ENCODE measurements at places on chromosomes 11 and 22.
A peak's percentile ranks its signal among the peaks of the same experiment; 100 is the strongest.

GRCh38 chr11:113192121-113192925 is 122.1 kb upstream of the TTC12 start:
- no peak for DNase-seq

GRCh38 chr22:28021998-28022660 is 103.1 kb upstream of the PITPNB start:
- no peak for DNase-seq

GRCh38 chr22:25754527-25755202 is 12.7 kb downstream of the MYO18B start:
- DNase-seq = no peak

GRCh38 chr11:134231958-134232659 is 7.6 kb downstream of the VPS26B start:
- DNase-seq = peak; percentile 54

DNA sequence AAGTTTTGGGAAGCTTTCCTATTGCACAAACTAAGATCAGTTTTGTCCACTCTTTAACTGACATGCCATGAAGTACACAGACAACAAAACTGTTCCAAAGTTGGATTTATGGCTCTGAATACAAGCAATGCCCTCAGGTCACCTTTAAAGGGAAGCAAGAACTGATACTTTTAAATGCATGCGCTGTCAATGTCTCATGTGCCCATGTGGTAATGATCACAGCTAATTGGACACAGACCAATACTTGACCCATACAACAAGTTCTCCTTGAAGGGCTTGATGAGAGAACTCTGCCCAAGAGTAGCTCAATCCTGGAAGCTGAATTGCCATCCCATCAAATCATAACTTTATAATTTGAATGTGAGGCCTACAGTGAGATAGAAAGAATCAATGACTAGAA is 624.9 kb downstream of the ETS1 start:
- DNase-seq = no peak

DNA sequence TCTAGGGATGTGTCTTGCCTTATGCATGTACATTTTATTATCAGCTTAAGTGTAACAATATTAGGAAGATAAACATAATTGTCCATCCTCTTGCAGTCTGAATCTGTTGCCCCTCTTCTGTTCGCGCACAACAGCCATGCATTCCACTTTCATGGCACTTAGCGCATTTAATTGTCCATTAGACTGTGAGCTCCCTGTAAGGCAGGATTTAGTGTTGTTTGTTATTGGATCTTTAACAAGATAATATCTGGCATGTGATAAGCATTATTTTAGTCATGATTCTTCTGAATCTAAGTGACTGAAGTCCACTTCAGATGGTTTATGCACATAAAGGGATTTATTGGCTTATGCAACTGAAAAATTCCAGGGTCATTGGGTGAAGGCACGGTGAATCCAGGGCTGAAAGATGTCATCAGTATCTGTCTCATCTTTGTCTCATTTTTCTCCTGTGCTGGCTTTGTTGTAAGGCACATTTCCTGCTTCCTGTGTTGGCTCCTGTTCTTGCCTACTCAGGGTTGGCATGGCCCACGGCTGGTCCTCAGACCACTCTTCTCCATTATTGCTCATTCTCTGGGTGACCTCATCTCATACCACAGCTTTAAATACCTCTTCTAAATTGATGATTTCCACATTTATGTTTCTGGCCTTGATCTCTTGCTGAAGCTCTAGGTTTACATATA is 37.6 kb downstream of the ATXN10 start:
- no peak for DNase-seq

GRCh38 chr11:121265586-121265985 is 27.0 kb upstream of the SC5D start:
- DNase-seq = no peak

DNA sequence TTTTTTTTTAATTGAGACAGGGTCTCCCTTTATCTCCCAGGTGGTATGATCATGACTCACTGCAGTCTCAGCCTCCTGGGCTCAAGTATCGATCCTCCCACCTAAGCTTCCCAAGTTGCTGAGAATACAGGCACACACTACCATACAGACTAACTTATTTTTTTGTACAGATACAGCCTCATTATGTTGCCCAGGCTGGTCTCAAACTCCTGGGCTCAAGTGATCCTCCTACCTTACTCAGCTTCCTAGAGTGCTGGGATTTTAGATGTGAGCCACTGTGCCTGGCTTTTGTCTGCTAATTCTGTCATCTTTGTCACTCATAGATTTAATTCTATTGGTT is 43.5 kb downstream of the CBL start:
- no peak for DNase-seq

- no peak for DNase-seq
Measured at GRCh38 chr11:74534216-74534945, 40.9 kb upstream of the LIPT2 start.

DNA sequence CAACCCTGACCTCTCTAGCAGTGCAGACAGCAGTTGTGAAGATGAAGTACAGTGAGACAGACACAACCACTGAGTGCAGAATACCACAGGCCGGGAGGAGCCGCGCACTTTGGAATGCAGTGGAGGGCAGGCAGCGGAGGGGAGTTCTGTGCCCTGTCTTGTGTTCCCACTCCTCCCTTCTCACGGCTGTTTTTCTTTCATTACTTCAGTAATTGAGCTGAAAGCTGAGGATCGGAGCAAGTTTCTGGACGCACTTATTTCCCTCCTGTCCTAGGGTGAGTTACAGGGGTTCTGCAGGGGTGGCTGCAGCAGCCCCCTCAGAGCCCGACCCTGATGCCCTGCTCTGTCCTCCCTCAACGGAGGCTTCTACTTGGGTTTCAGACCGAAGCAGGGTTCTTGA is 5.6 kb downstream of the CLDN5 start:
- no peak for DNase-seq

DNA sequence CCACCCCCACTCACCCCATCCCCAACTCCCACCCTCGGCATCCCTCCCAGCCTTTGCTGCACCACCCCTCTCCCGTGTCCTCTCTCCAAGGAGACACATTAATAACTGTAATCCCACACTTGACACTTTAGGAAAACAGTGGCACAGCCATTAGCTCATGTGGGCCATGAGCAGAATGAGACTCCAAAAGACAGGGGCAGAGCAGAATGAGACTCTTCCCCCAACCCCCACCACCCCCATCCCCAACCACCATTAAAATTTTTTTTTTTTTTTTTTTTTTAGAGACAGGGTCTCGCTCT is 6.2 kb upstream of the SLCO2B1 start:
- no peak for DNase-seq

Data from hematopoietic multipotent progenitor cell treated with erythropoietin and hydrocortisone succinate and interleukin-3 and kit ligand, for 4 days (in vitro differentiated cells).